Pulmonary artery endothelial cell (primary cell): ENCODE measurements at places on chromosomes 7 and 10.

GRCh38 chr7:96497567-96497966 lies 175.7 kb upstream of the SLC25A13 start:
- no peak for DNase-seq

- DNase-seq: no peak
Observed at GRCh38 chr7:11332865-11333228, 359.2 kb downstream of the PHF14 start.

GRCh38 chr7:132876576-132876975 lies 205.3 kb downstream of the CHCHD3 start:
- DNase-seq: no peak

- no peak for DNase-seq
Observed at GRCh38 chr10:120161111-120161510, 268.6 kb downstream of the SEC23IP start.

- DNase-seq: no peak
Observed at GRCh38 chr10:133239990-133240389, 2.3 kb downstream of the VENTX start.

GRCh38 chr10:49568235-49568634 lies 29.3 kb upstream of the ERCC6 start:
- DNase-seq: no peak

- no peak for DNase-seq
Observed at GRCh38 chr7:117384688-117385362, 42.5 kb downstream of the ASZ1 start.

DNA sequence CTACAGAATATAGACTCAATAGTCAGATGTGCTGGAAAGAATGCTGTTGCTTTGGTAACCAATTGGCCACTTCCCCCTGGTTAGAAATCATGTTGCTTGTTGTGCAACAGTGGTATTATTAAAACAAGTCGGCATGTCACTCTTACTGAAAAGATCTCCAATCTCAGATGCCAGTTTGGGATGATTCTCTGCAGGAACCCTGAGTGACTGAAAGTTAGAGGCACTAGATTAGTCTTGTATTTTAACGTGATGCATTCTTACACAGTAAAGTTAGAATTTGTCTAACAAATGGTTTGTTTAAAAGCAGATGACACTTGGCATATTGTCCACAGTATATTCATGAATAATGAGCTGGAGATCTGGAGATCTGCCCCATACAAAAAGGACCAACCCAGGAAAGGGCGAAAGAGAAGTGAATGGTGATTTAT lies 287.6 kb downstream of the TWIST1 start:
- DNase-seq: no peak

DNA sequence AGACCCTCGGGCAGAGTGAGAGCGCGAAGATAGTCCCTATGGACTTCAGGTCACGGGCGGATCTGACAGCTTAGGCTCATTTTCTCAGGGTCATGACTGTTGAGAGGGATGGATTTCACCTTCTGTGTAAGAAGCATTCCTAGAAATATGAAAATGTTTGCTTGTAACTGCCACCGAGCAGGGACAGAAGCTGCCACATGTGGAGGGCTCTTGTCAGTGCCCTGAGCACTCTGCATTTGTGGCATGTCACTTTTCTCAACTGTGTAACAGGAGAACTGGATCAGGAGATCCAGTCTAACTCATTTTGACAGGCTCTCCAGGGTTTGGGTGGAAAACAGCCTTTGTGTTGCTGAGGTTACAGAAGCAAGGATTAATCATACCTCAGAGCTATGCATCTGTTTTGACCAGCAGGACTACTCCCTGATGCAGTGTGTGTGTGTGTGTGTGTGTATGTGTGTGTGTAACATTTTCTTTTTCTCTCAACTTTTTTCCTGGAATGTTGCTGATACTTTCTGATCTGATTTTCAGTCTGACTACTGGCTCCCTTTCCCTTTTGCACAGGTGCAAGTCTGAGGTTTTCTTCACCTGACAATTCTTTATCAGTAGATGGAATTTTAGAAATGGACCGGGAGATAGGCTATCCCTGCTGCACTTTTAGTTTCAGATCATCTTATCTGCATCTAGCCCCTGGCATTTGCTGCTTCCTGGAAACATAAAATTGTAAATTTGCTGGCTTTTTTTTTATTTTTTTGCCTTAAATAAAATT lies 183.3 kb downstream of the STK31 start:
- DNase-seq: no peak

GRCh38 chr10:111277661-111278060 lies 200.8 kb downstream of the ADRA2A start:
- no peak for DNase-seq

GRCh38 chr7:84704380-84704779 lies 482.5 kb downstream of the SEMA3D start:
- DNase-seq: no peak

DNA sequence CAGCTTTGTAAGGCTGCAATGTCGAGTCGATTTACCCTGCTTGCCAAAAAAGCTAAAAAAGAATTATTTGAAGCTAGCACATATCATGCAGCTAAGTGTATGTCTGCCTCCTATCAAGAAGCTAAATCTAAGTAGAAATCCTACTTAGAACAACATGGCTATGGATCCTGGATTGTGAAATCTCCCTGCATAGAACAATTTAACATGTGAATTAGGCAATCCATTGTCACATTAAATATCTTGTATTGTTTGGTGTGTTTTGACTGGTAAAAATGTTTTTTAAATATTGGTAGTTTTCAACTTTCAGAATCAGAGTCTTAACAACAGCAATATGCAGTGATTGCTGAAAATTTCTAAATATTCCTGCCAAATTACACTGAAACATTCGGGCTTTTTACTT lies 73.3 kb downstream of the SKIDA1 start:
- DNase-seq: no peak

DNA sequence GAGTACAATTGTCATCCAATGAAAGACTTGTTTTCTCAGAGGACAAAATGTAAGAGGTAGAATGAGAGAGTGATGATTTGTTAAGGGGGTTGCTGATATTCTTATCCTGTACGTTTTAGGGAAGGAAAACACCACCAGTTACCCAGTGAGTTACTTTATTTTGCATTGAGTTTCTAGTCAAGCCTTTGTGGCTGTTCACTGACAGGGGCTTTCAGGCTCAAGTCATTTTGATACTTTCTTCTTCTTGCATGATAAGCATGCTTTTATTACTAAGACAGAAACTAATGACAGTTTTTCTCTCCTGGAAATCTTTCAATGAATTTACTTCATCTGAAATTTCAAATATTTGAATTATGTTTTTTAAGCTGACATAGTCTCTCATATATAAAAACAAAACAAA lies 710.2 kb upstream of the POM121L12 start:
- DNase-seq: no peak

DNA sequence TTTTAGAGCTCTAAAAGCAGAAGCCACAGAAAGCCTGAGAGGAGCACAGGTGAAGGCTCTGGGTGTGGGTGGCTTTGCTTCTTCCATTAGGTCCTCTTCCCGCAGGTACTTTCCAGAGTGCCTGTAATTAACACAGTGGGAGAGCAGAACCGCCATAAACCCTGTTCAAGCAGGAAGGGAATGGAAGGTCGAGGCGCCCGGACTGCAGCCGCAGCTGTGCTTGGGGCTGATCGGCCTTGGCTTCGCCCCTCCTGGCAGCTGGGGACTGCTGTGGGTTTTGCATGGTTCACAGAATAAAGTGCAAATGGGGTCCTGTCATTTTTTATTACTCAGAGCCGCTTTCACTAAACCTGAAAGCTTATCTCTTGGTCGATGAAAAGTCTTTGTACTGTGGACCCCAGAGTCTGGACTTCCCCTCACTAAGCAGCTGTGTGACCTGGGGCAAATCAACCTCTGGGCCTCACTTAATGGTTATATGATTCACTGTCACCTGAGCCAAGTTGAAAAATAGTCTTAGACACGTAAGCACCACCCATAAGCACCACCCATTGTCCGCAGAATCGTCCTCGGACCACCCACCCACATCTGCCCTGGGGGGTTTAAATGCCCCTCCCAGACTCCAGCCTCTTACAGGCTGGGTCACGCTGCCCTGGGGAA lies 100.9 kb downstream of the XRCC2 start:
- no peak for DNase-seq
